ENCODE measurements at places on chromosomes 12 and 14.

DNA sequence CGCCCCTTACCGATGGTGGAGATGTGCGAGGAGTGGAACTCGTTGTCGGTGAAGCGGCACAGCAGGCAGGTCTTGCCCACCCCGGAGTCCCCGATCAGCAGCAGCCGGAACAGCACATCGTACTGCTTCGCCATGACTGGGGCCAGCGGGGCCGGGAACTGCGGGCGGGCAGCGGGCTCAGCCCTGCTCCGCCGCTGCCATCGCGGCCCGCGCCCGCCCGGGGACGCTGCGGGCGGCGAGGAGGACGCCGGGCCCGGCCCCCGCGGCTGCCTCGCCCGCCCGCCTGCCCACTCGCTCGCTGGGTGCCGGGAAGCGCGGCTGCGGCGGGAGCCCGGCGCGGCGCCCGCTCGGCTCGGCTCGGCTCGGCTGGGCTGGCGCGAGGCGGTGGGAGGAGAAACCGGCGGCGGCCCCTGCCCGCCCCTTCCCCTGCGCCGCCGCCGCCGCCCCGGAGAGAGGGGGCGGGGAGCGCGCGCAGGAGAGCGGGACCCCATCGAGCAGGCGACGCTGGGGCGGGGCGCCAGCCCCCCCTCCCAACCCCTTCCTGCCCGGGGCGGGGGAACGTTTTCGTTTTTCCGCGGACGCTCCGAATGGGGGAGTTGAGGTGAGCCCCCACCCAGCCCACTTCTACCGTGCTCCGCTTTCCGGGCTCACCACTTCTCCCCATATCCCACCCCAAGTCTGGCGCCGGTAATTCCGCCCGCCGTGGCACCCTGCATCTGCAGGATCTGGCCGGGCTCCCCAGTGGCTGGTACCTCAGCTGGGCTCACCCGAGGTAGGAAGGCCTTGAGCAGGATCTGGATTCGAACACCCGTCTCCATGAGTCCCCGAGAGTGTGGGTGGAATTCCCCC is at the start of gene RAB15:
RAB15 (minus strand) TSS at position 394 of the 849 bp plus-strand sequence; CDS start at position 134, 260 bp downstream.
- peak; percentile 24 for DNase-seq

DNA sequence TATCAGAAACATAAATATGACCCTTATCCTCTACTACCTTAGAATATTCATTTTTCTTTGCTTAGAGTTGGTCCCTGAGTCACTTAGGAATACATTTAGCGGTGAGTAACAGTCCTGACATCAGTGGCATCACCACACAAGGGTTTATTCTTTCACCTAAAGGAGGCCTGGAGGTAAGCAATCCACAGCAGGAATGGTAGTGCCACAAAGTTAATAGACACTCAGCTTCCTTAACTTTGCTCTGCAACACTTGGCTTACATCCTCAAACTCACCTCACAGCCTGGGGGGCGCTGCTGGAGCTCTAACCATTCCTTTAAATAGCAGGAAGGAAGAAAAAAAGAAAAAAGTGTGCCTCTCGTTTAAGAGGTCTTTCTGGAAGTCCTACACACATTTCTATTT is 29.1 kb downstream of the BBOF1 start:
- no peak for DNase-seq

DNA sequence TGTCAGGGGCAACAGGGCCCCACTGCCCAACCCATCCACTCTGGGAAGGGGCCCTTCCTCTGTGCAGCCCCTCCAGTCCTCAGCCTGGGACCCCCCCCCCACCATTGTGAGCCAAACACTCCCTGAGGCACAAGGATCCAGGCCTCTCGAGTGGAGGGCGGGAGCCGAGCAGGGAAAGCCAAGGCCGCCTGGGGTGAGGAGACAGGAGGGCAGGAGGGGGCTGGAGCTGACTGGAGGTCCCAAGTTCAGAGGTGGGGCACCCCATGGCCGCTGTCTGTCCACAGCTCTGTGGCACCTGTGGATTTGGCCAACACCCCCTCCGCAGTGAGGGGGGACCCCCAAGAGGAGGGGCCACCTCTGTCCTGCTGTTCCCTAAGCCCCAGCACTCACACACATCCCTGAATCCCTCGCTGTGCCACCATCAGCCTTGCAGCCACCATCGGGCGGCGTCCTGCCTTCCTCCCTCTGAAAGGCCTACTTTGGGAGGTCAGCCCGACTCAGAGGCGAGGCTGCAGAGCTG is 25.4 kb upstream of the C14orf180 start:
- DNase-seq, result no peak

GRCh38 chr12:122515275-122515674 is 11.5 kb downstream of the RSRC2 start:
- no peak for DNase-seq

GRCh38 chr12:119322301-119322723 is 12.2 kb upstream of the CCDC60 start:
- DNase-seq, result no peak

DNA sequence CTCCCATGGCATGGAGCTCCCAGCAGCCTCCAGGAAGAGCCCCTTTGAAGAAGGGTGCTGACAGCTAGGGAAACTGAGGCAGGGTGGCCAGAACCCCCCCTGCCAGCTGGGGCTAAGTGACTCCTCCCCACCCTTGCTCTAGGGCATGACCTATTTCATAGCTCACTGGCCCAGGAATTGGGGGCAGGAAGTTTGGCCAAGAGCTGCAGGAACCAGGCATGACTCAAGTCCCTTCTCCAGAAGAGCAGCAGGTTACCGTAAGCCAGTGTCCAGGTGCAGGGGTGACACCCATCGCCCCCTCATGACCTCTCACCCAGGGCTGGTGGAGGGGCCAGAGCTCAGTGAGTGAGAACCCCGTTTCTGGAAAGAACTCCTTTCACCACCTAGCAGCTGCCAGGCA is 1.9 kb downstream of the RASAL1 start:
- DNase-seq, result no peak

DNA sequence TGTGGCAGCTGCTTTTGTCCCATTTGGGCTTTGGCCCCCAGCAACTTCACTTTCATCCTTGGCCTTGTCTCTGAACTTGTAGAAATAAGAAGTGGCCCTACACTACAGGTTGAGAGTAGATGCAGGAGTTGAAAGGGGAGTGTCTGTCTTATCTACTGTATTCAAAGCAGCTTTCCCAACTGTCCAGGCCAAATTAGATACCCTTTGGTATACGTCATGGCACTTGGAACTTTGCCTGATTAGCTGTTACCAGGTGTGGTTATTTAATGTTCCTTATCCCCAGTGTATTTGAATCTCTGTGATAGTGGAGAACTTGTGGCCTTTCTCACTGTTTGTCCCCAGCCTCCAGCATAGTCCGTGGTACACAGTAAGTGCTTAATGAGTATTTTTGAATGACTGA is 33.5 kb downstream of the SUDS3 start:
- DNase-seq, result no peak

- no peak for DNase-seq
Measured at GRCh38 chr14:76329154-76329928, 46.6 kb upstream of the ESRRB start.

DNA sequence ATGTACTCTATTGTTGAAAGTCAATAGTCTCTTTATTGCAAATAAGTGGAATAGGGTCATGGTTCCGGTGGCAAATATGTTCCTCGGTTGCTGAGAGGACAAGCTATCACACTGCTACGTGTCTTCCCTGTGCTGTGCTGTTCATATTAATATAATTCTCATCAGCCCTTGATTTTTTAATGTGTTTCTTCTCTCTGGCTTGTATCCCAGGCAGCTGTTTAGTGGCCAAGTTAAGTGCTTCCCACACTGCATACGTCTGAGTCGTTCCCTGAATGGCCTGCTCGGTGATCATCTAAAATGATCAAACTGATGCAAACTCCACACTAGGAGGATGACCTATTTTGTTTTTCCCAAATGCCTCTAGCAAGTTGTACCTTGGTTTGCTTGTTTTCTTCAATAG is 186.4 kb downstream of the ANO6 start:
- DNase-seq, result no peak

DNA sequence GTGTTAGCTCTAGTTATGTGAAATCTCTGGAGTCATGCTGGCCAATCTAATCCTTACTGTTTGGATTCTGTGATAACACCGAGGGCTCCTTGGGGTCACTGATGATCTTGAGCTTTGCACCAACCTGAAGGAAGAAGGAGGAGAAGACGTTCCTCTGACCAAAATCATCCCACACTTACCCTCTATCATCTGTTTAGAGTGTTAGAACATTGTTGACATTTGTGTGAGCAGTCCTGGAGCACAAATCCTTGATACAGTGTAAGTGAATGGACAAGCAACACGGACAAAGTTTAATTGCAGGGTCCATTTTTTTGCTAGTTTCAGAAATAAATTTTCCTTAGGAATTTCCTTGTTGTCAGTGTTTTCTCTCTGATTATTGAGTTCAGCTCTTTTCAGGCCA is 181.7 kb downstream of the AKAP6 start:
- no peak for DNase-seq

DNA sequence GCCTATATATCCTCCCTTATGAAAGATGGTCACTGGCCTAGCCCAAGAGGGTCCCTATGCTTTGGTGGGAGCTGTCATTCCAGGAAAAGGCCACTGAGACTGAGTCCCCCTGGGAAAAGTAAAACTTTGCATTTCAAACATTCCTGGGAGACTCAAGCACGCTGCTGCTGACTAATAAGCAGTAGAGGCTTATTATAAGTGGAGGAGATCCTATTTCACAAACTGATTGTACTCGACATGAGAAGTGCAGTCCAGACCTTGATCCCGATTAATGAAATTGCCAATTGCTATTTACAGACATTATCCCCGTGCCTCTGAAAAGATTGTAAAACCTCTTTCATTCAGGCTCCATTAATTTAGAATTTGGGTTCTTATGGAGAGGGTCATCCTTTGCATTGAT is 96.6 kb downstream of the EMP1 start:
- DNase-seq, result no peak

GRCh38 chr12:31479516-31480210 is 111.3 kb downstream of the DENND5B start:
- DNase-seq, result no peak

GRCh38 chr12:48828293-48828692 is 10.0 kb downstream of the CACNB3 start:
- DNase-seq, result no peak

DNA sequence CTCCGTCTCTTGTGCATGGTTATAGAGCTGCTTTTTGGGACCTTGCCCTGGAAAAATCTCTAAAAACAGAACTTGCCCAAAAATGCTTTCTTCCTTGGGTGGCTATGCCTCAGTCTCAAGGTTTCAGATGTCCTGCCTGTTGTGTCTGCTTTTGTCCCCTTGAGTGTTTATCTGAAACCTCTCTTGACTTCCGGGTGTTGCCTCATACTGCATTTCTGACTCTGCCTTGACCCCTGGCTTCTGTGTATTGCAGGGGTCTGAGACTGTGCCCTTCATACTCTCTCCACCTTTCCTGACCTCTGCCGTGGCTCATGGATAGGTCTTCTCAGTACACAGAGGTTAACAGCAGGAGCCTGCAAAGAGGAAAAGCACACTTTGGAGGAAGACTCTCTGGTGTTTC is 124.8 kb upstream of the NTF3 start:
- no peak for DNase-seq

Data from stimulated activated CD4-positive, alpha-beta T cell treated with anti-CD3 and anti-CD28 coated beads, TNF-alpha, amount 100 ng/mL, for 4 hours (primary cell).